HEK293T (cell line): ENCODE measurements at places on chromosomes 16 and 17.
A peak's percentile ranks its signal among the peaks of the same experiment; 100 is the strongest.

DNA sequence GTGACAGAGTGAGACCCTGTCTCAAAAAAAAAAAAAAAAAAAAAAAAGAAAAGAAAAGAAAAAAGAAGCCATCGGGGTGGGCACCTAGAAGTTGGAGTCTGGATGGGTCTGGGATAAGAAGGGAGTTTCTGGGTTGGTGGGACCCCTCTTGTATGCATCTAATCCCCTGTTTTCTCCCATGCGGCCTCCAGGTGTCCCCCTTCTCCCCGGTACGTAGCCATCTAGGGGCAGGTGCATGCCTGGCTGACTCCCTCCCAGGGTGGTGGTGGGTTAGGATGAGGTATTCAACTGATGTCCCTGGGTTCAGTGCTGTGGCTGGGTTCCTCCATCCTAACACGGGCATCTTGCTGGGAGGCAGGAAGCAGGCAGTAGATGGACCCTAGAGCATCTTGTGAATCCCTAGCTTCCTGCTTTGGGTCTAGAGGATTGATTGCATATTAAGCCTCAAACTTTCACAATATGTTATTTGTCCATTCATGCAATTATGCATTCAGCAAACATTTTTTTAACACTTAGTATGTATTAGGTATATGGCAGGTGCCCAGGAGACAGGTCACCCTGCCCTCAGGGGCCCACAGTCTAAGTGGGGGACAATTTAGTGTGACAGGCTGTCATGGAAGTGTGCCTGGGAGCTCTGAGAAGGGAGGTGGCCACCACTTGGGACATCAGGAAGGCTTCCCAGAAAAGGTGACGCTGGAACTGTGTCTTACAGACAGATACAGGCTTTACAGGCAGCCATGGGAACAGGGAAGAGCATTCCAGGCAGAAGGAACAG lies 13.1 kb downstream of the FMNL1 start:
- DNase-seq = peak; percentile 49

DNA sequence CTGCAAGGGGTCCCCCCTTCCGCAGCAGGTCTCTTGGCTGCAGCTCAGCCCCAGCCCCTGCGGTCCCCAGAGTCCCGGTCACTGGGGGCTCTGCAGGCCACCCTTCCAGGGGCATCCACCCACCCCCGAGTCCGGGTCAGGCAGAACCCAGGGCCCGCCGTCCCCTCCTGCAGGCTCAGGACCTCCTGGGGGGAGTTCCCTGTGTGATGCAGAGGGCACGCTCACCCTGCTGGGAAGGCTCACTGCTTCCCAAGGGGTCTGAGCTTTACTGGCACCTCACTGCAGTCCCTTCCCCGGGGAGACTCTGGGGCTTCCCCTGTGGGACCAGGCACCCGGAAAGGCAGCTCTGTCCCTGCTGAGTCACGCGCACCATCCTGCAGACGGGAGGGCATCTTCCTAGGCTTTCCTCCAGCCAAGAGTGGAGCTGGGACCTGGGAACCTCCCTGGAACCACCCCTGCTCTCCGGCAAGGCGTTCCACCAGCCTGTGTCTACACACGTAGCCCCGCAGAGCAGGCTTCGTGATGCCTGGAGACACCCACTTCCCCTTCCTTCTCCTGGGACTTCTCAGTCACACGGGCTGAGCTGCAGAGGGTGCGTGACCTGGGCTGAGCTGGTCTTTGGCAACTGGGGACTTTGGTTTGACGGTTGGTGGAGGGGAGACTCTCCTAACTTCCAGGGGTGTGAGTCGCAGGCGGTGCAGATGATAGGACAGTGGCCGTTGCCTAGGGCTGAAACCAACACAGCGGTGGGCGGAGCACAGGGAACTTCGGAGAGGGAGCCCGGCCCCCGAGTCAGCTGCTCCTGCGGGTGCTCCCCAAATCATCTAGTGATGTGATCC lies 23.4 kb downstream of the SLC25A10 start:
- DNase-seq = no peak

GRCh38 chr17:19654896-19655295 lies 6.3 kb downstream of the ALDH3A2 start:
- no peak for DNase-seq

DNA sequence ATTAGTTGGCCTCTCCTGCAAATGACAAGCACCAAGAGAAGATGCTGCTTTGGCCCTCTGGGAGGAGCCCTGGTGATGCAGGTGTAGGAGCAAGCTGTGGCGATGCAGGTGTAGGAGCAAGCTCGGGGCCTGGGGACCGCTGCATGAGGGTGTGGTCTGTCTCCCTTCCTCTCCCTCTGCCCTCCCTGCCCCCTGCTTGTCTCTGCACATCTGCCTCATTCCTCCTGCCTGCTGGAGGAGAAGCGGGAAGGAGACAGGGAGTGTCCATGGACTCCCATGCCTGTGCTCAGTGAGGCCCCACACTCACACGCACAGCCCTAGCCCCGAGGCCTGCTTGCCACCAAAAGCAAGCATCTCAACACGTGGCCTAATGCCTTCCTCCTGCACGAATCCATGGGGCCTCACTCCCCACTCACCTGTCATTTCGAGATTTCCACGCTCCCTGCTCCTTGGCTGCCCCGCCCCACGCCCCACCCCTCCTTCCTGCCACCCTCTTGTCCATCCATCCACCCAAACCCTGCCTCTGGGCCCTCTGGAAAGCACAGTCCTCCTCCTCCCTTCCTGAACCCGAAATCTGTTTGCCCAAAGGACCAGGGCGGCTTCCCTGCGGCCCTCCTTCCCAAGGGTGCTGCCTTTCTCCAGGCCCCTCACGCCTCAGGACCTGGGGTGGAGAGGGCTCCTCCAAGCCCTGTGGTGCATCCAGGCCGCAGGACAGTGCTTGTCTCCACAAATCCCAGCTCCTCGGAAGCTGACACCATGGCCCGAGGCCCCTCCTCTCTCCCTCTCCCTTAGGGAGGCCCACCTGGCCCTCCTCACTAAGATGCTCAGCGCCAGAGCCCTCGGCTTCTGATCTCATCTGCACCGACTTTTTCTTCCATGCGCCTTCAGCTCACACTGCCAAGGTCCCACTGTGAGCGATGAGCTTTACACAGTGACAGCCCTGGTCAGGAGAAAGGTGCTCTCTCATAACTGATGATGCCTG lies 11.8 kb upstream of the ALDH3A1 start:
- no peak for DNase-seq

DNA sequence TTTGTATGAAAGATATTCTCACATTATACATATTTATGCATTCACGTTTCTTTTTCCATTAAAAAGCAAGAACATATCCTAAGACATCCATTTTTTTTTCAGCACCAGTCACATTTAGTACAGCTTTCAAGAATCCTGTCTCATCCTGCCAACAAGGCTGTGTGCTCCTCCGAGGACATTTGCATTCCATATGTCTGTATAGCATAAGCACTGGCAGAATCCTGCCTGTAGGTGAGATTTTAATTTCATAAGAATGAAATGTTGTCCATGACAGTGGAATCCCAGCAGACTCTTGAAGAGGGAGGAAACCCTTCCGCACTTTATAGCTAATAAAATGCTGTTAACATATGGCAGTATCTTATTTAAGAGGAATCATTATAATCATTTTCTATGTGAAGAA lies 2.9 kb upstream of the PMP22 start:
- no peak for DNase-seq

GRCh38 chr16:77899416-77899815 lies 111.1 kb downstream of the VAT1L start:
- DNase-seq = no peak

DNA sequence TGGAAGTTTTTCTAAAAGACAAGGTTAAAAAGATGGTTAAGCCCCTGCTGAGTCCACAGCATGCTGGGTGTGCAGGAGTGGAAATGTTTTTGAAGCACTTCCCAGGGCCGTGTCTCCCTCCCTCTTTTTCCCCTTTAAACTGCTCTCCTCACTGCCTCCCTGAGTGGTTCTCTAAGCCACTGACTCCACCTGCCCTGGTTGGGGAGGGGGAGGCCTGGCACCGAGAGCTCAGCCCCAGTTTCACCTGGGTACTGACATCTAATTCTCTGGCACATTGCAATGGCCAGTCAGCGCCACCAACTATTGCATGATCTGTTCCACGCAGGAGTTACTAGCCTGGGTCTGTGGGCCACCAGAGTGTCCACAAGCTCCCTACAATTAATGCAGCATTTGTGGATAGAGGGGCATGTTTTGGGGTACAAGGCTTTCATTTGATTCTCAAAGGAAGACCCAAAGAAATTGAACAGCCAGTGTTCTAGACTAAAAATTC lies 22.7 kb downstream of the MPP3 start:
- no peak for DNase-seq
